ENCODE measurements at places on chromosomes 6 and 20.

- no peak for DNase-seq
These were observed 916 bp downstream of the SOX18 start for GRCh38 chr20:64048402-64049044.

GRCh38 chr20:50389808-50390684 is 120.1 kb upstream of the PTPN1 start:
- DNase-seq, result no peak

DNA sequence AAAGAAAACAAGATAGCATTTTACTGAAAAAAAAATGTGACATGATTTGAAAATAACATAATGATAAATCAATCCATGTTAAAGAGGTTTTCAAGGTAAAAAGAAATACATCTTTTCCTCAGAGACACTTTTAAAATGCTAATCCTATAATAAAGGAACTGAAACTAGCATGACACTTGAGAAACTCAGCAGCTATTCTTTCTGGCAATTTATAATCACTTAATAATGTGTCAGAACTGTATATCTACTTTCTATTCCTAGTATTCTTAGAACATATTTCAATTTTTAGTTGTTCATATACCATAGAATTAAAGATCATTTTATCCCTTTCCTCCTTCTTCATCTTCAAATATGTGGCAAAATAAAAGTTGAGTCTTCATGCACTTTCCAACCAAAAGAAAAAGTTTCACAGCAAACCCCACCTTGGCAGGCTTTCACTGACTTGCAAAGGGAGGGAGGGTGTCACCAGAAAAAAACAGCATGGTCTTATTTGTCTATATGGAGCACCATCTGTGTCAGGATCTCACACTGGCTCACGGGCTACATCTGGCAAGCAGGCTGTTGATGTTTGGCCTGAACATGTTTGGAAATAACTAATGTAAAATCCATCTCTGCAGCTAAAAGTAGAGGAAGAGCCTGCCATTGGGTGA is 48.5 kb downstream of the FHL5 start:
- no peak for DNase-seq

DNA sequence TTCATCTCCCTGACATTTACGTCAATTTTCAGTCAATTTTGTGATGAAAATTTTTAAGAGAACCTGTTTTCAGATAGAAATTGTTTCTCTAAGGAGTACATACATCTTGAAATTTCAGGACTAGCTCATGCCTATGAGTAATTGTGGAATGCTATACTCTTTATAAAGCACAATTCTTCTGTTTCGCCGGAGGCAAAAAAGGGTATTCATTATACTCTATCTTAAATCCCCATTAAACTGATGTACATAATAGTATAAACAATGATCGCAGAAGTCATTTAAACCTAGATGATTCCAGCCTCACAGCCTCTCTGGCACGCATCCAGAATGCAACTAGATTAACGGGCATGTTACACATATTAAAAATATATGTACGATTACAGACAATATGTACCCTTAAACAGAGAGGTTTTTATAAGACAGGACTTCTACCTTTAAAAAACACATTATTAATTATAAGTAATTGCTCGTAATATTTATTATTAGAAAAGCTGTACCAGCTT is 62.6 kb downstream of the NRSN1 start:
- DNase-seq, result no peak

DNA sequence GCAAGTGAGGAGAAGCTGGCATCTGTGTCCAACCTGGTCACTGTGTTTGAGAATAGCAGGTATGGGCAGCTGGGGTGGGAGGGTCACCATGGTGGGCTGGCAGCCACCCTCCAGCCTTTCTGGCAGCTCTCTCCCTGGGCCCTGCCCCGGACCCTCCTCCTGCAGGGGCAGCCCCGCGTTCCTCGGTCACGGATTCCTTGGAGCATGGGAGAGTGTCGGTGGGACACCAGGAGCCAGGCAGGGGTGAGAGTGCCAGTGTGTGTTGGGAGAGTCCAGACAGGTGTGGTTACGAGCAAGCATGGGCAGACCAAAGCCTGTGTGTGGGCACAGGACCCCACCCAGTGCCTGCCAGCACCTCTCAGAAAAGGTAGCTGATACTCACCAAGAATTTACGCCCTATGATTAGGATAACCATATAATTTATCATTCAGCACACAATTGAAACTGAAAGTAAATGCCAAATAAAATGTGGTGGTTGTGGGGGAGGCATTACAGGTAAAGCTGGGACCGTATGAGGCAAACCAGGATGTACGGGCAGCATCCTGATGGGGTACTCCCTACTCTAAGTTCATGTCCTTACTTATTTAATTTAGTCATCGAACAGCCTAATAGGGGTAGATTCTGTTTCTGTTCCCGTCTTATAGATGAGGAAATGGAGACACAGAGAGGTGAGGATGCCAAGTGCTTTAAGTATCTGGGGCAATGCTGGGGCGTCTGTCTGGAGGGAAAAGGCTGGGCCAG is 542 bp downstream of the FGD2 start:
- DNase-seq, result no peak

- DNase-seq, result no peak
These were observed 29.1 kb downstream of the TXLNB start for GRCh38 chr6:139262519-139263300.

DNA sequence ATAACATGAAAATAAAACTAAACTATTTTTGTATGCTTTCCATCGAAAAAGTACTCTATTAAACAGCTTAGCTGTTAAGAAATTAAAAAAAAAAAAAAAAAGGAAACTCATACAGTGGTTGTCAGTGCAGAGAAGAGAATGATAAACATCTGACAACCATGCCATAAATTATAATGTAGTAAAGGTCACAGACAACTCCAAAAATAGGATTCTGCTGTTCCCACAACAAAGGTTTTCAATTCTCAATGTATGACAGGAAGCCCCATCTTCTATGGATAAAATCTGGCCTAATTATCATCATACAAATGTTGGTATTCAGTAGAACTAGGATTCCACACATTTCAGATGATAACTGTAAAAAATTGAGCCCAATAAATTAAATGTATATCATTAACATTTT is 5.0 kb downstream of the PLN start:
- DNase-seq, result no peak

GRCh38 chr6:106830930-106831329 is 143.6 kb downstream of the CD24 start:
- no peak for DNase-seq

All from stimulated activated CD4-positive, alpha-beta T cell treated with anti-CD3 and anti-CD28 coated beads, Interleukin-4, amount 100 ng/mL, for 48 hours (primary cell).